ENCODE measurements at places on chromosomes 13 and 19.
A peak's percentile ranks its signal among the peaks of the same experiment; 100 is the strongest.

DNA sequence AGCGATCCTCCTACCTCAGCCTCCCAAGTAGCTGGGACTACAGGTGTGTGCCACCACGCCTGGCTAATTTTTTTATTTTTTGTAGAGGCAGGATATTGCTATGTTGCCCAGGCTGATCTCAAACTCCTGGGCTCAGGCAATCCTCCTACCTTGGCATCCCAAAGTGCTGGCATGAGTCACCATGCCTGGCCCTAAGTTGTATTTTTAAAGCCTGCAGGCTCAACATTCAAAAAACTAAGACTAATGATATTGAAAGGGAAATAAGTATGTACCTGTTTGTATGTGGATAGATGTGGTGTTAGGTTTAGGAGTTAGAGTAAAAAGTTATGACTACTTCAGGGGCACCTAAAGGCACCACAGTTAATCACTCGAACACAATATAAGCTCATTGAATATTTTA is 5.4 kb upstream of the IPO5 start:
- DNase-seq = no peak

GRCh38 chr13:74273581-74273980 is 139.4 kb upstream of the KLF12 start:
- DNase-seq = no peak

- no peak for DNase-seq
Observed at GRCh38 chr13:62747629-62748028, 1332.0 kb upstream of the PCDH20 start.

DNA sequence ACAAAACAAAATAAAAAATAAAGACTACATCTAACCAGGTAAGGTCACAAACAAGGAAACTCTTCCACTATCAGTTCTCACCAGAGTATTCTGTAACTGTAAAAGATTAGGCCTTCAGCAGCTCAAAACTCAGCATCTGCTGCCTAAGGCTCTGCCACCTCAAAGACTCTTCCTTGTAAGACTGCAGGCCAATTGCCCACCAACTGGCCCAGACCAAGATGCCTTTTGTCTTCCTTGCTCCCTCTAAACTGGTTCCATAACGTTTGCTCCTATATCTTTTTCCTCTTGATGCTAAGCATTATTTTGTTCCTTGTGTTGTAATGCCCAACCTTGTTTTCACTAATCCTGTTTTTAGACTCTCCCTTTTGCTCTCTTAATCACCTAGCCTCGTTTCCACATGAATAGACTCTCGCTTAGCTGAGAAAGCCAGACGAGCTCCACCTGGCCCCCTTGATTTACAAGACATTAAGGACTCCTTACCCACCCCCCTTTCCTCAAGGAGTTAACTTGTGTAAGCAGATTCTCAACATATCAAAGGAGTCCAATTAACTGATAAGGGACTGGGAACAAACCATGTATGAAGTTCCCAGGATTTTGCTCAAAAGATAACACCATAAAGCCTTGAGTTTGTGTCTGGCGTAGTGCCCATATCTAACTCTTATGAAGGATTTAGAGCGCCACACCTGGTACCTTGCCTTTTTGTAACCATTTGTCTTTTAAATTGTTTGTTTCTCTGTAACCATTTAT is 1.5 kb downstream of the ZNF814 start:
- DNase-seq = peak; percentile 26

- DNase-seq = no peak
Observed at GRCh38 chr13:100753376-100753775, 78.8 kb upstream of the TMTC4 start.

GRCh38 chr19:29564574-29565005 is 38.8 kb downstream of the VSTM2B start:
- DNase-seq = peak; percentile 2

DNA sequence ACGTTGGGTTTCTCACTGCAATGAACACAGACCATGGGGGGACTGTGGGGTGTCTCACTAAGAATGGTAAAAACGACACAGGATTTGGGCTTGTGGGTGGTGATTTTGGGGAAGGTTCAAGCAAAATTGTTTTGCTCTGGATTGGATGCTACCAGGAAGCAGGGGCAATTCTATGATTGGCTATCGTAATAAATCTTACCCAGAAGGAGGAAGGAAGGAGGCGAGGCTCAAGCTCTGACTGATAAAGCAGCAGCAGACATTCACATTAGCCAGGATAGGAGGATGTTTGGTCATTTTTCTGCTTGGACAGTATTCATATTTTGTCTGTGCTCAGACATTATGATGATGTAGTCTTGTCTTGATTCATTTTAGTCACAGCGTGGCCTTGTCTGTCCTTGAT is 1.5 kb downstream of the ZNF576 start:
- DNase-seq = no peak

DNA sequence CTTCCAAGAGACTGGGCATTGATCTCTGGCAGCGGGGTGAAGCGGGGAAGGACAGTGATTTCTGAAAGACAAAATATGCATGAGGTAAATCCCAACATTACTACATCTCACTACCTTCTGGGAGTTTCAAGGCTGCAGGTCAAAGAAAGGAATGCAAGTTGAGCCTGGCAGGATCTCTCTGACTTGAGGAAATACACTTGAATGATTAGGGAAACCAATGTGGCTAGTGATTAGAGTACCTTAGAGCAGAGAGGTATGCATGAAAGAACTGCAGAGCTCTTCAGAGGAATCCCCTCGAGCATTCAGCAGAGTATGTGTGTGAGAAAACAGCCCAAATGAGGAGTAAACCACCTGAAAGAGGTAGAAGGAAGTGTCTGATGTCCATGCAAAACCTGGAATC is 2874.1 kb upstream of the PCDH20 start:
- peak; percentile 6 for DNase-seq

DNA sequence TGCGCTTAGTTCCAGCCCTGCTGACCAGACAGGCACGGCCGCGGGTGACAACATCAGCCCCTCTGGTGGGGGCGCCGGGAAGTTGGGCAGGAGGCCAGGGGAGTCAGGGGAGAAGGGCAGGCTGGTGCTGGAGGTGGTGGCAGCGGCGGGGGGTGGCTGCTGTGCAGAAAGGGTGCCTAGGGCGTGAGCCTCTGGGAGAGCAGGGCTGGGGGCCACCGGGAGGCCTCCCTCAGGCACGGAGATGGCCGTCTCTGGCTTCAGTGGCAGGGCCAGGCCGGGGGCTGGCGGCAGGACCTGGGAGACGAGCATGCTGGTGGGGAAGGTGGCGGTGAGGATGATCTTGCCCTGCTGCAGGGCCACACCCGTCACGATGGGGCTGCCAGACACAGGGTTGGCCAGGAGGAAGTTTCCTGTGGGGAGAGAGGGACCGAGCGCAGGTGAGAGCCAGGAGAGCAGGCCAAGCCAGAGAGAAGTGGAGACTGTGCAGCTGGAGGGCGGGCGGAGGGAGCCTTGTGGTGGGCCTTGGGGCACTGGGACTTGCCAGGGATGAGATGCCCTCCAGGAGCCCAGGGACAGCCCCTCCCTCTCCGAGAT is 3.3 kb downstream of the SIX5 start:
- no peak for DNase-seq

DNA sequence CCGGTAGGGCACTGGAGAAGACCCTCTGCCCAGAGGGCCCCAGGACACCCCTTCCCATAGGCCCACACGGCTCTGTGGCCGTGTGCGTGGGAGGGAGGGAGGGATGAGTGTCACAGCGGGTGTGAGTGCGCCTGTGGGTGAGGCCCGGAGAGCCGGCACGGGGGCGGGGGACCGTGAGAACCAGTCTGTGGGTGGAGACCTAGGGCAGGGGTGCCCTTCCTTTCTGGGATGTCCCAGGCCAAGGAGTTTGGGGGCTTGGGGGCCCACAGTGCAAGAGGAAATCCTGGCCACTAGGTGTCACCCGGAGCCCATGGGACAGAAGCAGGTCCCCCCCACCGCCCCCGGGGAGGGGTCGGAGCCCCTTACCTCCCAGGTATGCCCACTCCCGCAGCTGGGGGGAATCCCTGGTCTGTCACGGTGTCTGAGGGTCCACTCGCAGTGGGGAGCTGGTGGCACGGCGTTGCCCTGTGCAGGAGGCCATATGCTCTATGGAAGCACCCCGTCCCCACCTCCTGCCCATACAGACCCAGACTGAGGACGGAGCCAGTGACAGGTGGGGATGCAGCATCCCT is 16.0 kb upstream of the SLC7A10 start:
- no peak for DNase-seq

DNA sequence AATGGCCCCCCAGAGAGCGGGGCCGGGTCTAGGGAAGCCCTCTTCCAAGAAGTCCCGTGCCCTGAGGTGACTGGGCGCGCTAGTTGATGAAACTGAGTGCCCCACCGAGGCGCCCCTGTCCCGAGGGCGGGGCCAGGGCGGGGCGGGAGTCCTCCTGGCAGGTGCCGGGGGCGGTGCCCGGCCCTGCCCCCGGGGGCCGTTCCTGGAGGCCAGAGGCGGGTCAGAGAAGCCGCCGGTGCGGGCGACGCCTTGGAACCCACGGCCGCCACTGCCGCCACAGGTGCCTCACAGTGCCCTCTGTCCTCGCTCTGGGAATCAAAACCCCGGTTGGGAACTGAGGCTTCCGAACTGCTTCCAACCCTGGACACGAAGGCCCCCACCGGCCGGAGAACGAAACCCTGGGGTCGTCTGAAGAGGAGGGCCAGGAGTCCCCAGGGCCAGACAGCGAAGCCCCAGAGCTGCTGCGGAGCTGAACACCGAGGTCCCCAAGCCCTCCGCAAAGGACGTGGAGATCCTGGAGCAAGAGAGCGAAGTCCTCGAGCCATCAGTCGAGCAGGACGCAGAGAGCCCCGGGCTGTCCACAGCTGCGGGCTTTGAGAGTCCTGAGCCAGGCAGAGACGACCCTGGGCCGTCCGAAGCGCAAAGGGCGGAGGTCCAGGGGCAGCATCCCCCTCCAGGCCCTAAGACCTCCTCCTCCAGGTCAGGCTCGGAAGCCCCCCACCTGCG is at the start of gene MISP3:
MISP3 (plus strand) TSS at position 252 of the 726 bp plus-strand sequence. CDS start 524 bp downstream, outside the sequence.
- no peak for DNase-seq

DNA sequence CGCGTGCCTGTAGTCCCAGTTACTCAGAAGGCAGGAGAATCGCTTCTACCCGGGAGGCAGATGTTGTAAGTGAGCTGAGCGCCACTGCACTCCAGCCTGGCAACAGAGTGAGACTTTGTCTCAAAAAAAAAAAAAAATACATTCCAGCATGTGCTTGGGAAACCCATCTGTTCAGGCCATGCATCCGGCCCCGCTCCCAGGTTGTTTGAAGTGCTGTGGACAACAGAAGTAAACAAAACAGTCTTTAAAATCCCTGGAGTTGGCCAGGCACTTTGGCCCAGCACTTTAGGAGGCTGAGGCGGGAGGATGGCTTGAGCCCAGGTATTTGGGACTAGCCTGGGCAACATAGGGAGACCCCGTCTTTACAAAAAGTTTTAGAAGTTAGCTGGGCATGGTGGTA is 3.2 kb upstream of the PTPRS start:
- DNase-seq = no peak

GRCh38 chr13:113120300-113121182 is 2.1 kb upstream of the F10 start:
- no peak for DNase-seq

DNA sequence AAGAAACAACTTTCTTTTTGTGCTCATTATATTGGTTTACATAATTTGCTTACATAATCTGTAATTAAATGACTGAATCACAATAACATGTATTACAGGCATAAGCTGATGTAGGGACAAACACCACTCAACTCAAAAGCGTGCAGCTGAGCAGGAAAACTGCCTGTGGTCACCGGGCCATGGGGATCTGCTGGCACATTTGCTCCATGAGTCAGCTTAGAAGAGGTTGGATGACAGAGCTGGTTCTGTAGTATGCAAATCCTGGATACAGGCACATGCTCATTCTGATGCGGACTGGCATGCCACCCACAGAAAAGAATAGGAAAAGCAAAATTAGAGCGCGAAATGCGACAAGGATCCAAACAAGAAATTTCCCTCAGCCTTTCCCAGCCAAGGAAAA is 128.6 kb downstream of the USP12 start:
- DNase-seq = peak; percentile 87

DNA sequence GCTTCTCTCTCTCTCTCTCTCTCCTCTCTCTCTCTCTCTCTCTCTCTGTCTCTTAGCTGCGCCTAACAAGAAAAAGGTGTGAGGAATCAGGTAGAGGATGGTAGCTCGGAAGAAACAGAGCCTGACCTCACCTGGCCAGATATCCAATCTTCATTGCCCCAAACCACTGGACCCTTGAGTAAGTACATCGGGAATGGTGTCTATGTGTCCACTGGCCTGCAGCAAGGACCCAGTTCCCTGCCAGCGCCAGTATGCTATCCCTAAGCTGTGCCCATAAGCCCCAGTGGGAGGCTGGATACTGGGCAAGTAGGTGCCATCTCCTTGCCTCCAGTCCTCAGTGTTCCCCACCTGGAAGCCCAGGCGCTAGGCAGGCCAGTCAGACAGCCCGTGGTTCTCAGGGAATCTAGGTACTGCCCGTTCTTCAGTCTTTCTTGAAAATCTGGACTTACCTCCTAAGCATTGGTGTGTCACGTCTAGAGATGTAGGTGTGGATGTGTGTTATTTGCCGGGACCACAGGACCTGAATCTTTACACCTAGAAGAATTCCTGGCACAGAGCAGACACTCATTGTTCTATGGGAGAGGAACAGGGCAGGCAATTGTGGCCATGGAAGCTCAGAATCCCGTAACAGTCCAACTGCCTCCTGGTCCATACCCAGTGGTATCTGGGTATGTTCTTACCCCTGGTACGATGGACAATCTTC is 7.3 kb downstream of the URAD start:
- no peak for DNase-seq

DNA sequence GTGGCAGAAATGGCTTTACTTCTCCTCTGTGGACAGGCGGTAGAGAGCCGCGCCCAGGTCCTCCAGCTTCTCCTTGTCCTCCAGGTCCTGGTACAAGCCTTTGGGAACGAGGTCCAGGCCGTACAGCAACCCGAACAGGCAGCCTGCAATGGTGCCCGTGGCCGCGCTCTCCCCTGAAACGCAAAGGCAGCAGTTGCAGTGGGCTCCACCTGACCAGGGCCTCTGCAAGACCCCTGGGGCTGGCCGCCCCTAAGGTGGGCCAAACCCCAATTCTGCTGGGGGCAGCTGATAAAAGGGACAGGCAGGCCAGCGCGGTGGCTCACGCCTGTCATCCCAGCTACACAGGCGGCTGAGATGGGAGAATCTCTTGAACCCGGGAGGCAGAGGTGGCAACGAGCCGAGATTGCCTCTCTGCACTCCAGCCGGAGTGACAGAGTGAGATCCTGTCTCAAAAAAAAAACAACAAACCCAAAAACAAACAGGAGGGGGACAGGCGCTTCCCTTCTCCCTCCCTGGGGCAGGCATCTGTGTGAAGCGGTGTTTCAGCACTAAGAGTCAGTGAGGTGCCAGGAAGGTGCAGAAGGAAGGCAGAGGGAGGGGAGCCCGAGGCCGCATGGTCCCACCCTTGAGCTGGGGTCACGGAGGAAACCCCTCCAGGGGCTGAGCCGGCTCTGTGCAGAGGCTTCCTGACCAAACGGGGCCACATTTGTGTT is 30.3 kb downstream of the ADPRHL1 start:
- DNase-seq = no peak

GRCh38 chr13:99777873-99778272 is 193.7 kb downstream of the ZIC5 start:
- no peak for DNase-seq

- no peak for DNase-seq
Observed at GRCh38 chr19:21492947-21493906, 12.2 kb upstream of the ZNF429 start.

- DNase-seq = no peak
Observed at GRCh38 chr13:34570698-34571353, 371.2 kb upstream of the NBEA start.

- DNase-seq = no peak
Observed at GRCh38 chr13:103130681-103131210, 64.5 kb upstream of the SLC10A2 start.

All from kidney glomerular epithelial cell (primary cell).